ENCODE measurements at places on chromosomes 7 and 10.

DNA sequence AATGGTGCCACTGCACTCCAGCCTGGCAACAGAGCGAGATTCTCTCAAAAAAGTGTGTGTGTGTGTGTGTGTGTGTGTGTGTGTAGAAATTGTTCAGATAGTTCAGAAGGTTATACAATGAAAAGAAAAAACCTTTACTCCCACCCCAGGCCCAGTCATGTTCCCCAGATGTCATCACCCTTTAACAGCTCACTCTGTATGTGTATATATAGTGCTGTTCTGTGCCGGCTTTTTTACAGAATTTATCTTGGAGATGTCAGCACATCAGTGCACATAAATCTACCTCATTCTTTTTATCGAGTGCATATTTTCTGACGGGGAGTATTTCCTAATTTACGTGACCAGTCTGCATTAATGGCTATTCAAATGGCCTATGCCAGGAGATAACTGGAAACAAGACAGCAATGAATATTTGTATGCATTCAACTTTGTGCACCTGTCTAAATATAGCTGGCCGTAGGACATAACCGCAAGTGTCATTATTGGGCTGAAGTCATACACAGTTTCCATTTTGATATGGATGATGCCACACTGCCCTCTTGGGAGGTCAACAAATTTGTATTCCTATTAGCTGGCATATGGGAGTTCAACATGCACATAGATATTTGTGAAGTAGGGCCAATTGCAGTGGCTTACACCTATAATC, 11.7 kb downstream of the NIPSNAP2 start:
- no peak for DNase-seq

DNA sequence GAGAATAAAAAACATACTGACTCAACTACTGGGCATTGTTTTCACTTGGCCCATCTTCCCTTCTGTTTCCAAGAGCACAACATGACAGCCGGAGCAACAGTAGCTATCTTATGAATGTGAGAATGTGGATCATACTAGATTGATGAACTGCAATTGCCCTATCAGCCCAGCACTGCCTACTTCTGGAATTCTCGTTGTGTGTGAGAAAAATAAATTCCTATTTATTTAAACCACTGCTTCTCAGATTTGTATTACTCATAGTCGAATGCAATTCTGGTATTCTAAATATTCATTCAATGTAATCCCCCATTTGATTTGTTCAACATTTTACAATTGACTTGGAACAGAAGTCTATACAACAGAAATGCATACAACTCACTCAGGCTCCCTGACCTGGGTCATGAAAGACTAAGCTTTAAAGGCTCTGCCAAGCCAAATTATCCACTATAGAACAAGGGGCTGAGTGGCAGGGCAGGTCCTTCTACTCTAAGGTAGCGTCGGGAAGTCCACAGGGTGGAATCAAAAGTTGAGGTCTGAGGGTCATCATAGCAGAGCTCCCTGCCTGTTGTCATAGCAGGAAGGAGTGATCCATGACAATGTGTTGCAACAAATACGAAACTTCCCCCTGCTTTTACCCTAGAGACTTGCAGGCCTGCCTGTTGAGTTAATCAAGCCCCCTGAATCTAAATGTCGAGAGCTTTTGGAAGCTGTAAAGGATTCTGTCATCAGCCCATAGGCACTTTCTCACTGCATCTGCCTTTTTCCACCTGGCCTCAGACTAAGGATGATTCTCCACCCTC, 12.4 kb upstream of the JAZF1 start:
- DNase-seq = no peak

DNA sequence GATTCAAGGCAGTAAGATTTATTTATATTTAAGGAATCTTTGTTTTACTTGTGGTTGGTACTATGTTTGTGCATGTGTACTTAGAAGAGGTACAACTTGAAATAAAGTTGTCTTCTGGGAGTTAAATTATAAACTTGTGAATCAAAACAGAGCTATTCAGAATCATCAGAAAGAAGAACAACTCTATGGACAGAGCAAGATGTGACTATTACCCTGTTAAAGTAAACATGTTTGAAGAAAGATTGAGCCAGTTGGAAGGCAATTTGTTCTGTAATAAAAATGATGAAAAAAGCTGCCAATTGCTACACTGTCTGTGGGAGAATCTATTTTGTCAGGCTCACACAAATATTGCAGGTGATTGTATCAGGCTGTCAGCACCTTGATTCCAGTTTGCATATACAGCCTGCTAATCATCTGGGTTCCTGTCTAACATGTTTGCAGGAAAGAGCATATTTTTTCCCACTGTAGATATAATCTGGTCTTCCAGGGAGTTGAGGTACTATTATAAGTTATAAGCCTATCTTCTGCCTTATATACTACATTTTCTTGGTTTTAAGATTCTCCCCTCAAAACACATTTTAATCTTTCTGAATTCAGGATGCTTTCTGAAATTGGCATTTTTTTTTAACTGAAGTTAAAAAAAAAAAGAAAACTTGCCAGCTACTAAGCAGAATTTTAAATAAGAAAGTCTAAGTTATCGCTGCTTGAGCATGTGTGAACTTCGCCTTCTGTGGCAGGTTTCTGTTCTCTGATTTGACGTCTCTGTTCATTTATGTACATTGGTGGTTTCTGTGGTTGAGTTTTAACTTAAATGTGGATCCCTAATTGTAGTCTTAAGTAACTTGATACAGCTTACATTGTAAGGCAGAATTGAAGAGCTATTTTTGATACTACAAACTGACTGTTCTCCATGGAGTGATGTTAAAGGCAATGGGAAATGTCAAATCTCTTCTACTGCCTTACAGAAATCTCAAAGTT, 46.0 kb downstream of the ZNRF2 start:
- peak; percentile 41 for DNase-seq

GRCh38 chr7:50782375-50783208, at the start of gene GRB10:
Gene GRB10 (minus strand): TSS chr7:50782896. CDS start chr7:50732322, 50,574 bp downstream.
- peak; percentile 16 for DNase-seq

- DNase-seq = no peak
Measured at GRCh38 chr7:155834486-155835048, 22.3 kb upstream of the SHH start.

DNA sequence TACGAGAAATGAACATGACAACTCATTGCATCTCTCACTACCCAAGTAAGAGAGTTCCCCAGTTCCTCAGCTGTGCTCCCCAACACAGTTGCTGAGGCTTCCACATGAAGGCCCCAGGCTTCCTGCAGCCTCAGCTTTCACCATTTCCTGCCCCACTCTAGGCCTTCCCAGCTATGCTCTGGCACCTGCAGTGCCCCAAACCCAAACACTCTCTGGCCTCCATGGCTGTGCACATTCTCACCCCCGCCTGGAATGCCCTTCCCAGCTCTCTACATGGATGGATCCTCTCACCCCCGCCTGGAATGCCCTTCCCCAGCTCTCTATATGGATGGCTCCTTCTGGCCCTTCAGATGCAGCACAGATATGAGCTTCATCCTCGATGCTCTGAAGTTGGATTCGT, 61.3 kb downstream of the KIAA1549 start:
- no peak for DNase-seq

DNA sequence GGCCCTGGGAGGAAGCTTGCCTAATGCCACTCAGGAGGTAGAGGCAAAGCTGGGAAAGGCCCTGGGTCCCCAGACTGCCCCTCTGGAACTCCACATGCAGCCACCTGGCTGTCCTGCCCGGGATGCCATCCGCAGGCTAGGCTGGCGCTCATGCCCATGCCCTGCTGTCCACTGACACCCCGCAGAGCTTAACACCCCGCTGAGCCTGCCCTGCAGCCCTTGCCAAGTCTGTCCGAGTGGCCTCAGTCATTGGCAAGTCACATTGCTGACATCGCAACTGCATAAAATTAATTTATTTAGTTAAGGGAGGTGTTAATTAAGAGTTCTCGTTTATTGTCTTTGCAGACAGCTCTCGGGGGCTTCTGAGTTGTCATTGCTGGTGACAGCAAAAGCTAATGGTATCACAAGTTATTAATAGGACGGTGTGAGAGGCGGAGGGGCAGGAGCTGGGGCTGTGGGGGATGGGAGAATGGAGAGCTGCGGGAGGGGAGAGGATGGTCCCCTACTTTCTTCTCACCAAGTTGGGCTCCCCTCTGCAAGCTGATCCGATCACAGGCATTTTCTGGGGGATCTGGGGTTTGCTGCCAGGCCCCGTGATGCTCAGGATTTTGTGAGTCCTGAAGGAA, 55.6 kb upstream of the PCBD1 start:
- DNase-seq = no peak

GRCh38 chr7:67487316-67487715, 490.7 kb downstream of the TYW1 start:
- DNase-seq = no peak

DNA sequence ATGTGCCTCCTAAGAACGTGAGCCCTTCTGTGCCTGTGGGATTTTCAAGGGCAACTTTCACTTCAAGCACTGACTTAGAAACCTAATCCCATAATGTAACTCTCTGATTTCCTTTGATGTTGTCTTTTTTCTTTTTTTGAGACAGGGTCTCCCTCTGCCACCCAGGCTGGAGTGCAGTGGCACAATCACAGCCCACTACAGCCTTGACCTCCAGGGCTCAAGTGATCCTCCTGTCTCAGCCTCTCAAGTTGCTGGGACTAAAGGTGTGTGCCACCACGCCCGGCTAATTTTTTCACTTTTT, 64.4 kb upstream of the GSDME start:
- DNase-seq = no peak

- DNase-seq = peak; percentile 58
Measured at GRCh38 chr10:102646610-102647442, 2.5 kb downstream of the TRIM8 start.

GRCh38 chr10:101141616-101142532, 10.8 kb downstream of the TLX1 start:
- peak; percentile 75 for DNase-seq

GRCh38 chr7:104371216-104371979, 43.0 kb downstream of the LHFPL3 start:
- DNase-seq = no peak

DNA sequence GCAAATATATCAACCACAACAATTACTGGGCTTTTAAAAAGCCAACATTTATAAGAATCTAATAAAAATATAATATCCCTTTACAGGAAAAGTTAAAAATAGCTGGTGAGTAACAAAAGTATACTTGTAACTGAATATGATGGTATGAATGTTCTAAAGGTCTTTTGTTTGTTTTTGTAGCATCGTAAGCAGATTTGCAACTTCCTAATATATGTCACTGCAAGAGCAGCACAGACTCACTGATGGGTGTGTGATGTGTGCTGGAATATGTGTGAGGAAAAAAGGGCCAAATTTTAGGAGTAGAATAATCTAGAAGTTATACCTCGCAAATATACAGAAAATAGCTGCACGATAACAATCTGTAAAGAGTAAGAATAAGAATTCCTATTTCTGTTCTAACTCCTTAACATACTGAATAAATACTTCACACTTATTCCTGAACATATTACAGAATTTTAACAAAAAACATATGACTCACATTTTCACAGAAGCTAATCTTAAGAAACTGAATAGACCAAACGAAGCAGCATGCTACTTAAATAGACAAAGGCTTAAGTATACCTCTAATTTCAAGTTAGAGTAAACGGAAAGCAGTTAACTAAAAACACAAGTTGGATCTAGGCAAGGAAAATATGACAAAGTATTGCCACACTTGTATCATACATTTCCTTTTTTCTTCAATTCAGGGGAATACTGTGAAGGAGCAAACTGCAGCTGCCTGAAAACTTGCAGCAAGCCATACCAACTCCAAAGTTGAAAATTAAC, 9.6 kb downstream of the ETV1 start:
- DNase-seq = no peak

GRCh38 chr7:41098402-41098801, 604.5 kb downstream of the INHBA start:
- DNase-seq = no peak

- DNase-seq = no peak
Measured at GRCh38 chr7:134847851-134848588, 68.6 kb downstream of the CALD1 start.

DNA sequence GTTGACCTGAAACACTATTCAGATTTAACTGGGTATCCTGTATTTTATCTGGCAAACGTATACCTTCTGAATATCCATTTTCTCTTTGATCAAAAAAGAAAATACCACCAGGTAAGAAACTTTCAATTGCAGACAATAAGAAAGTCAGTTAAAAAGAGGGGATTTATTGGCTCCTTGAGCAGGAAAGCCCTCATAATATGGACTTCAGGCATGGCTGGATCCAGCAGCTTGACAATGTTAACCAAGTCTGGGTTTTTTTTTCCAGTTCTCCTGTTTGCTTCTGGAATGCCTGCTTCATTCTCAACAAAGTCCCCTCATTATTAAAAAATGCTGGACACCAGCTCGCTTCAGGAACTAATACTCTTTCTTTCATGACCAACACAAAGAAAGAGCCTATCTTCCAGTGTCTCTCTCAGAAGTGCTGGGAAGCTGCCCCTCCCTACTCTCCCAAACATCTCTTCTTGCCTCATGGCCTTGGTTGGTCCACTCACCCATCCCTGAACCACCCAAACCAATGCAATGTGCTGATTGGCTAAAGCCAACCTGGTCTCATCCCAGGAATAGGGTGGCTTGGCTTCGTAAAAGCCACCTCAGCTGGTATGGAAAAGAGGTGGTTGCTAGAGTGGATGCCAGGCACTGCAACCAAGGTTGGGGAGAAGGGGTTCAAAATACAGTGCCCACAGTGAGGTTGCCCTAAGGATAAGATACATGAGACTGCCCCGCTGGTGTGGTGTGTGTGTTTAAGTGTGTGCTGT, 30.6 kb upstream of the WDFY4 start:
- no peak for DNase-seq

GRCh38 chr7:43726466-43726865, 2.9 kb downstream of the COA1 start:
- DNase-seq = no peak

DNA sequence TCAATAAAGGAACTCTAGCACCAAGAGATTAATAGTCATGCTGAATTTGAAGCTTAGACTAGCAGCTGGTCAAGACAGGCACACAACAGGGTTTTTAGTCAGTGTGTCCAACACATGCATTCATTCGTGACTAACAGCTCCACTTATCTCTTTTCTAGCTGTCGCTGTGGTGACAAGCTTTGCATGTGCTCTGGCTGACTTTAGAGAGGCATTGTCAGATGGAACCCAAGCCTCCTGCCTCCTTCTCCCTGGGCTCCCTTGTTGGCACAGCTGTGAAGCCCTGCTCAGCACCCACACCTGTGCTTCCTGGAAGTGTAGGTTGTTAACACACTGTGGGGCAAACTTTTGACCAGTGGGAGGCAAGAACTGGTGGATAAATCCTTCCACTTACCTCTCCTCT, 9.8 kb upstream of the AGK start:
- DNase-seq = no peak

- DNase-seq = no peak
Measured at GRCh38 chr10:96290368-96291133, 13.7 kb upstream of the DNTT start.

- DNase-seq = no peak
Measured at GRCh38 chr7:99013266-99014112, 130.4 kb downstream of the SMURF1 start.

GRCh38 chr10:42830237-42830636, 47.6 kb downstream of the BMS1 start:
- no peak for DNase-seq

DNA sequence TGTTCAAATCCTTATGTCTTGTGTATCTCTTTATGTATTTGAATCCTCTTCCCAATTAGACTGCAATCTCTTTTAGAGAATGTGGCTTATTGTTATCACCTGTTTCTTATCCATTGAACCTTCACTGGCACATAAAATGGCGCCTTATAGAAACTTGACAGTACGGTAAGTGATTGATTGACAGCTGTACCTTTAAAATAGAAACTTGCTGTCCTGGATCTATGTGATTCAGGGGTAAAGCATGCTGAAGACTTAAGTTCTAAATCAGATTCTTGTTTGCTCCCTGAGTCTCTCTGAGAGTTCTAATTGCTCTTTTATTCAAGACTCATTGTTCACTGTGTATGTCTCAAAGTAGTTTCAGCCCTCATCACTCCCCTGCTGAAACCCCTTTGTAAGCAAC, 91.3 kb downstream of the CACNB2 start:
- DNase-seq = no peak

All from naive thymus-derived CD4-positive, alpha-beta T cell (primary cell).